CD8-positive, alpha-beta T cell (primary cell): ENCODE measurements at places on chromosomes 4 and X. TPM values are rescaled to one million over a fixed set of nuclear protein-coding genes. Genes with fewer than 3 reads are reported as not detected.

- DNase-seq, result no peak
Observed at GRCh38 chrX:129540722-129541184, 694 bp downstream of the OCRL start.

The PCDH19 gene
- total RNA-seq, result not detected

The NLGN3 gene
- total RNA-seq, result 5.0 TPM

GRCh38 chr4:165208741-165209388 is 1.5 kb downstream of the KLHL2 start:
- no peak for DNase-seq

- DNase-seq, result no peak
Observed at GRCh38 chr4:101287324-101287723, 60.0 kb downstream of the PPP3CA start.

The FAM149A gene
- total RNA-seq, result 0.79 TPM

DNA sequence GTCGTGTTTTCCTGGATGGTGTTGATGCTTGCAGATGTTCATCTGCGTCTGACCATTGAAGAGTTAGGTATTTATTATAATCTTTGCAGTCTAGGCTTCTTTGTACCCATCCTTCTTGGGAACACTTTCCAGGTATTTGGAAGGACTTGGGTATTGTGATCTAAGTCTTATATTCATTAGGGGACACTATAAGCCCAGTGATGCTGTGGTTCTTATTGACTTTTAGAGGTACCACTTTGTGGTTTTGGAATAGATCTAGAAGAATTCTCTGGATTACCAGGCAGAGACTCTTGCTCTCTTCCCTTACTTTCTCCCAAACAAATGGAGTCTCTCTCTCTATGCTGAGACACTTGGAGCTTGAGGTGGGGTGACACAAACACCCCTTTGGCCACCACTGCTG is 41.6 kb downstream of the AFM start:
- no peak for DNase-seq

DNA sequence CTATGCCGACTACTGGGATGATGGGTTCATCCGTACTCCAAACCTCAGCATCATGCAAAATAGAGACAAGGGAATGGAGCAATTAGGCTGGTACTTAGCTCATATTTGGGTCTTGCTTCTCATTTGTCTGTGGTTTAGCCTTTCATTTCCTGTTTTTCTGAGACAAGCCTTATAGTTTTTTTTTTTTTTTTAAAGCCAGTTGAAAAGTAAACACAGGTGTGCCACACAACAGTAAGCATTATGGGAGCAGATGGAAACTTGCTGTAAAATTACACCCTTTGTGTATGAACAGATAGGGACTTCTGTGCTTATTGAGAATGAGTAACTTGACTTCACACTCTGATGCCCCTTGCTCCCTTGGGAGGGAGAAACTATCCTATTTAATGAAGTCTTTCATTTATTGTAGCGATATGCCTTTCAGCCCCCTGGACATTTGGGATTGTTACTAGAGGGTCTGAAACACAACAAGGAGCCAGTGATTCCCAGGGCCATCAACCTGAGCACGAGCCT is 13.7 kb downstream of the RASSF6 start:
- no peak for DNase-seq

- no peak for DNase-seq
Observed at GRCh38 chr4:153763404-153763803, 3.6 kb upstream of the RNF175 start.

The CD99 gene
- 114 TPM for total RNA-seq

GRCh38 chr4:58767598-58767997 is 1657.4 kb upstream of the IGFBP7 start:
- no peak for DNase-seq

- no peak for DNase-seq
Observed at GRCh38 chrX:40543661-40544328, 37.0 kb upstream of the ATP6AP2 start.

GRCh38 chr4:8387194-8387593 is 53.3 kb downstream of the ACOX3 start:
- no peak for DNase-seq

DNA sequence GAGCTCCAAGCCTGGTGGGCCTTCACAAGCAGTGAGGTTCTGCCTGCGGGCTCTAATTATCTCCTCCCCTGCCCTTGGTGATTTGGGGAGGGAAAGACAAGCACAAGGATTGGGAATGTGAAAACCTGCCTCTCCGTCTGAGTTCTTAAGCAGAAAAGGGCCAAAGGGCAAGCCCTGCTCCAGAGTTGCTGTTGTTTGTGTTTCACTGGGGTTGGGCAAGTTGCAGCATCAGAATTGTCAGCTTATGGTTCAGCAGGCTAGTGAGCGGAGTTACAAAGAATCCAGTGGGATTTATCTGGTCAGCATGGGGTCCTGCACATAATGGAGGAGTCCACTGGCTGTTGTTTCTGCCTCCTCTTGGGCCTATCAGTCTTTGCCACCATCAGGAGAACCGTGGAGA is 60.5 kb downstream of the NHS start:
- DNase-seq, result no peak

- no peak for DNase-seq
Observed at GRCh38 chrX:119682019-119682989, 10.7 kb downstream of the SEPTIN6 start.

The SPIN2A gene
- total RNA-seq, result 0.61 TPM

The LGI2 gene
- total RNA-seq, result not detected

The ZNF711 gene
- 6.0 TPM for total RNA-seq

The RBMXL3 gene
- total RNA-seq, result not detected

- DNase-seq, result no peak
Observed at GRCh38 chrX:40143001-40143400, 45.2 kb upstream of the BCOR start.

The NHS gene
- 0.14 TPM for total RNA-seq

DNA sequence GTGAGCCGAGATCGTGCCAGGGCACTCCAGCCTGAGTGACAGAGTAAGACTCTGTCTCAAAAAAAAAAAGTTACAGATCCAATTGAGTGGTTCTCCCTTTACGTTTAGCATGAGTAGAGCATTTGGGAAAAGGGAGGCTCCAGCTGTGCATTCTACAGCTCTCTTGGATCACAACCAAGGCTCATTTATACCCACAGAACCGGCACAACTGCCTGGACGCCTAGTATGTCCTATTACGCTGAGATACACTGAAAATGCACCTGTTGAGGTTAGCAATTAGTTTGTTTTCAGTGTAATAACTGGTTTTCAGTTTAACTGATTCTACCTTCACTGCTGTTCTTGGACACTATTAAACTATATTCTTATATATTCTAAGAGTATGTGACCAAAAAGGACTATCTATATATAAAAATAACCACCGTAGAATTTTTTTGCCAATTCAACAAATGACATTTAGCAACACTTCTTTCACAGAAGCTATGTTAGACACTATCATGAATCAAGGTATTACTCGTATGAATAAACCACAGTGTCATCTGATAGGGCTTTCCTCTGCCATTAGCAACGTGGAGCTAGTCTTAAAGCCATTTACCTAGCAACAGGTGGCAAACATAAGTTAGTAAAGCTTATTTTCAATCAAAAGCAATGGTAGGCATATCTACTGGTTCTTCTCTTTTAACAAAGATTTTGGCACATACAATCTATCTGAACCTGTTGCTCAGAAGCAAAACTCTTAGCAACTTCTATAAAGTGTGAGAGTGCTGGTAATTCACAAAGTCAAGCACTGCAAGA is 3.6 kb downstream of the OTUD4 start:
- no peak for DNase-seq

DNA sequence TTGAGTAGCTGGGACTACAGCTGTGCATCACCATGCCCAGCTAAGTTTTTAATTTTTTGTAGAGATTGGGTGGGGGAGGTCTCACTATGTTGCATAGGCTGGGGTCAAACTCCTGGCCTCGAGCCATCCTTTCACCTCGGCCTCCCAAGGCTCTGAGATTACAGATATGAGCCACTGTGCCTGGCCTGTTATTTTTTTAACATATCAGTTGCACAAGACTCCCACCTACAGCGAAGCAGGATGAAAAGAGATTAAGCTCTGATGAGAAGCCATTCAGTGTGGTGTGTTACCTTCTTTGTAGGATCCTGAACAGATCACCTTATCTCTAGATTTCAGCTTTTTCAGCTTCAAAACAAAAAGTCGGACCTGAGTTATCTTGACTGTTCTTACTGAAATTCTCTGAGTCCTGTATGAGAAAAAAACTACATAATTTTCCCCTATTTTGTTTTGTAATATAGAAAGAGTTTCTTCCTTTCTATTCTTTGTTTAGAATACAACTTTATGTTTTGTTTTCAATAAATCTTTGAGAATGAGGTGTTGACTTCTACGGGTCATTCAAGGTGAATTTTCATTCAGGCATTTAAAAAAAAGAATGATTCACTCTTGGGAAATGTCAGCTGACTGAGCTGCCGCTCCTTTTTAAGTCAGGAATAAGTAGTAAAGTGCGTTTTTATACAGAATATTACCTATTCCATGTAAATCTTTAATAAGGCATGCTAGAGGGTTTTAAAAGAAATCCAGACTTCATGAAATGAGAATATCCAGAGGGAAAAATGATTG is 134.6 kb downstream of the ARSF start:
- DNase-seq, result no peak

The NXF2B gene
- not detected for total RNA-seq

- DNase-seq, result no peak
Observed at GRCh38 chr4:95594013-95594412, 45.2 kb upstream of the UNC5C start.

The ZAR1 gene
- total RNA-seq, result not detected

DNA sequence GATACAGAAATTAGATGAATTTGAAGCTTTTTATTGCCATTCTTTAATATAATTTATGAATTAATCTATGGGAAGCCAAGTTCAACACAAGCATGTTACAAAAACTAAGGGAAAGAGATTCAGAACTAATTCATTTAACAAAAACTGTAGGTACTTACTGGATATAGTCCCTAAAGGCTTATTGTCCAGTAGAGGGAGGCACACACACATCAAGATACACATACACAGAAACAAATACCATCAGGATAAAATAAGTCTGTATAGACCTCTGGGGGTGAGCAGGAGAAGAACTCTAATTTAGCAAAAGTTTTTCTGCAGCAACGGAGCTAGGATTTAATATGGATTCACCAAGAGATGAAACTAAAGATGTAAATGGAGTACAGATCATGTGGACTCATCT is 83.0 kb upstream of the IL13RA1 start:
- no peak for DNase-seq

- DNase-seq, result no peak
Observed at GRCh38 chrX:13752141-13752540, 17.6 kb downstream of the OFD1 start.

- no peak for DNase-seq
Observed at GRCh38 chrX:11665168-11666111, at the start of gene ARHGAP6. TSS of gene ARHGAP6 (minus strand) at chrX:11665920. CDS start at chrX:11664828, 1,092 bp downstream.

The ZXDA gene
- 14.7 TPM for total RNA-seq

DNA sequence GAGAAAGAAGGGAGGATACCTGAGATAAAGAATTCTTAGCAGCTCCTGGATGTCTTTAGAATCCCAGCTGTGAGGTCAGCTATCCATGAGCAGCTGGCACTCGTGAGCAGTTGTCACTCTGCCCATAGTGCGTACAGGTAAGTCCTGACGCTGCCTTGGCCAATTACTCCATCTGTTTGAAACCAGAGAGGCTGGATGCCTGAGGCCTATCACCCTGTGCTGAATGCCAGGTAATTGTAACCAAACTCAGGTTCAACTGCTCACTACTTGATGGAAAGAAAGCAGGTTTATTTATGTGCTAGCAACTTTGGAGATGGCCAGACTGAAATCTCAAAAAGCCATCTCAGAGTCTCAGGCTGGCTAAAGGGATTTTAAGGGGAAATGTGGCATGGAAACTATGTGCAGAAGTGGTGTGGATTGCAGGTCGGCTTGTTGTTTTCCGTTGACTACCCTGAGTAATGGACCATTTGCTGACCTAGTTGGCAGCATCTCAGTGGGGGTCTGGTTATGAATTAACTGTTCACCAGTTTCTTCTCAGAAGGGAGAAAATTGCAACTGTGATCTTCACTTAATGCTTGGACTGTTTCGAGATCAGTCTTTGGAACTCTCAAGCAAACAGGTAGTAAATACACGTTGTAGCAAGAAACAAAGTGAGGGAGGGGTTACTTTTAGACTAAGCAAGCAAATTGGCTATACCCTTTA is 1614.0 kb upstream of the PCDH10 start:
- no peak for DNase-seq

The OGT gene
- 295 TPM for total RNA-seq
